ENCODE measurements at places on chromosomes 2 and 18.
A peak's percentile ranks its signal among the peaks of the same experiment; 100 is the strongest.

DNA sequence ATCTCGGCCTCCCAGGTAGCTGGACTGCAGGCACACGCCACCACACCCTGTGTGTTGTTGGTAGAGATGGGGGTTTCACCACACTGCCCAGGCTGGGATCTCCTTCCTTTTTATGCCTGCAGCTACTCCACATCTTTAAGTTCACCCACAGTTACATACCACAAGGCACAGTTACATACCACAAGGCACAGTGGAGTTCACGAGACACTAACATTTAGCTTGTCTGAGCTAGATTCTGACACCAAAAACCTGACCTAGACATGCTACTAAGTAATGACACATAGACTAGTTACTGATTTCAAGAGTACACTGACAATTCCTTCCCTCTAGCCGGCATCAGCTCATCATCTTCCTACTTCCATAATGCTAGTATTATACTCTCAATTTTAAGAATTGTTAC lies 4.3 kb downstream of the POLR2D start:
- no peak for DNase-seq

- peak; percentile 69 for DNase-seq
Measured at GRCh38 chr2:235026649-235027557, 75.1 kb downstream of the SH3BP4 start.

DNA sequence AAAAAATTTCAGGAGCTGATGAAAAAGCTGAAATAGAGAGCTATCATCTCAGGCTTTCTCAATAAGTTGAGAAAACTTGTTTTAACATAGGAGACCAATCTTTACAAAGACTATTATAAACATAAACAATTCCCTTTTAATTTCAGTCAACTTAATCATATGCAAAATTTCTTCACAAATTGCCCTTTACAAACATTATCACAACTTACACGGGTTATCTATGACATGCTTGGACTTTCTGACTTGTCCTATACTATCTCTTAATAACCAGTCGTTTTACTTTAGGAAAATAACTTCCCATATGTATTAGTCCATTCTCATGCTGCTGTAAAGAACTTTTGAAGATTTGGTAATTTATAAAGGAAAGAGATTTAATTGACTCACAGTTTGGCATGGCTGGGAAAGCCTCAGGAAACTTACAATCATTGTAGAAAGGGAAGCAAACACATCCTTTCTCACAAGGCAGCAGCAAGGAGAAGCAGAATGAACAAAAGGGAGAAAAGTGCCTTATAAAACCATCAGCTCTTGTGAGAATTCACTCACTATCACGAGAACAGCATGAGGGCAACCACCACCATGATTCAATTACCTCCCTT lies 1583.7 kb upstream of the CELF4 start:
- DNase-seq: no peak

GRCh38 chr2:162403884-162404283 lies 60.0 kb downstream of the GCA start:
- peak; percentile 49 for DNase-seq

DNA sequence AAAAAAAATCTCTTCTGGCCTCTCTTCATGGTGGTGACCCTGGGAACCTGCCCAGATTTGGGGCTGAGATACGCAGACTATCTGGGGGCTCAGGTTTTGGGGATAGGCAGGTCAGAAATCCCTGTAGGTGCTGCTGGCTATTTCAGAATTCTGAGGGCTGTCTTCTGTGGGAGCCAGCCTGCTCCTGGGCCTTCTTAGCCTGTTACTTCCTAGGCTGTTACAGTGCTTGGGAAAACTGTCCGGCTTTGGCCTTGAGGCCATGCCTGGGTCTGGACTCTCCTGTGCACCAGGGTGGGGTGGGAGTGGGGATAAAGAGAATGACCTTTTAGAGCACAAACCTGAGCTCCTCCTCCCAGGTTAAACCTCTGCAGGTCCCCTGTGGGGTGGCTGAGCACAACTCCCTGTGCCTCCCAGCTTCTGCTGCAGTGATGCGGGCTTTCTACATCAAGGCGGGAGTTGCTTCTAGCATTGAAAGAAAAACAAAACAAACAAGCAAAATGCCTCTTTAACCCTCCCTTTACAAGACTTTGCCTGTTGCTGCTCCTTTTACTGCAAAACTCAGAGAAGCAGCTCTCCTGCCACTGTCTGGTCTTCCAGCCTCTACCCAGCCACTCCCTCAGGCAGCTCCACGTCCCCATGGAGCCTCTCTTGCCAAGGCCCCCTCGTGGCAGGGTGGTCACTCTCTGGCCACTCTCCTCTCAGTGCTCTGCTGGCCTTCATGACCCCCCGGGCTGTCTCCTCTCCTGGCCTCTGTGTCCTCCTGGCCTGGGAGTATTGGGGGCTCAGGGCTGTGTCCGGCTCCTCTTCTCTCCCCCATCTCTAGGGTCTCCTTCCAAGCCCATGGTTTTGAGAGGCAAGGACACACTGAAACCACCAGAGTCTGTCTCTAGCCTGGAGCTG lies 293.0 kb upstream of the HS6ST1 start:
- no peak for DNase-seq

DNA sequence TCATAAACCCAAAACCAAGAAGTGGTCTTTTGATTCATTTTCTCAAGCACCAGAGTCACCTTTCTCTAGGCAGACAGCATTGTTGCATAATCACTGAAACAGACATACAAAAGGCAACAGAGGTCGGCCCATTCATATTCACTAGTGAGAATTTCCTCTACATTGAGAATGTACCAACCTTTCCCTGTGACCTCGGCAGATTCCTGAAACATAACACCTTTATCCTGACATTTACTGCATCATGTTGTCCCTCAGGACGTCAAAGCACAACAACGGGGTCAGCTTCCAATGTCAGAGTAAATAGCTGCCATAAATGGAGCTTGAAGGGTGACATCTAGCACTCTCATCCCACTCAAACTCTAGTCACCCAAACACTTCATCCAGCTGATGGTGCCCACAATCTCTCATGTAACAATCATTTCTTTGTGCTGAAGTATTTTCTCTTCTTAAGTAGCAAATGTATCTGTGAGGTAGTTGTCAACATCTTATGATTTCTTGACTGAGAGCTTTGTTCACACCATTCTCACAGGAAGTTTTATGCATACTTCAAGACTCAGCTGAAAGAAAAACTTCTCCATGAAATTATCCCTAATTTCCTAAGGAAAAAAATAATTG lies 802.6 kb upstream of the CHAC2 start:
- no peak for DNase-seq

DNA sequence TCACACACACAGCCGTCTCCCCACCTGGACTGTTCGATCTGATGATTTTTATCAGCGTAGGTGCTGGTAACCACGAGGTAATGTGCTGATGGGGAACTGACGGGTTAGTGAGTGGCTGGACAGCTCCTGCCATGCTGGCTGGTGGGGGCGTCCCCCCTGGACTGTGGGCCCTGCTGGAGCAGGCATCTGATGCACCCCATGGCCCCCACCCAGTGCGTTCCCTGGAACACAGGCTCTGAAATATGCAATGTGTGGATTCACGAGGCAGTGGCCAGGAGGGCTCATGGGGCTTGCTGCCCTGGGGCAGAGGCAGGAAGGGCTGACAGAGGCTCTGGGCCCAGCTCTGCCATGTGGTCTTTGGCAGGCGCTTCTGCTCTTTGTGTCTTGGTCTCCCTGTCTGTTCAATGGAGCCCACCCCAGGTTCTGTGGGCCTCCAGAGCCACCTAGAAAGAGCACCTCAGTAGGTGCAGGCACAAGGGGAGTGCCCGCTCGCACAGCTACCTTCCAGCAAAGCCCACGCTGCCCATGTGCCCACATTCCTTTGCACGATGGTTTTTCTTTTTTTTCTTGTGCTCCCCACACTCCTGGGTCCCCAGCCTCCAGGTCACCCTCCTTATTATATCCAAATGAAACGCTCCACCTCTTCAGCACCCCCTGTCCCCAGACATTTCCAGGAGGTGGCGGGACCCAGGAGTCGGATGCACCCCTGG lies 10.3 kb upstream of the PXDN start:
- no peak for DNase-seq

DNA sequence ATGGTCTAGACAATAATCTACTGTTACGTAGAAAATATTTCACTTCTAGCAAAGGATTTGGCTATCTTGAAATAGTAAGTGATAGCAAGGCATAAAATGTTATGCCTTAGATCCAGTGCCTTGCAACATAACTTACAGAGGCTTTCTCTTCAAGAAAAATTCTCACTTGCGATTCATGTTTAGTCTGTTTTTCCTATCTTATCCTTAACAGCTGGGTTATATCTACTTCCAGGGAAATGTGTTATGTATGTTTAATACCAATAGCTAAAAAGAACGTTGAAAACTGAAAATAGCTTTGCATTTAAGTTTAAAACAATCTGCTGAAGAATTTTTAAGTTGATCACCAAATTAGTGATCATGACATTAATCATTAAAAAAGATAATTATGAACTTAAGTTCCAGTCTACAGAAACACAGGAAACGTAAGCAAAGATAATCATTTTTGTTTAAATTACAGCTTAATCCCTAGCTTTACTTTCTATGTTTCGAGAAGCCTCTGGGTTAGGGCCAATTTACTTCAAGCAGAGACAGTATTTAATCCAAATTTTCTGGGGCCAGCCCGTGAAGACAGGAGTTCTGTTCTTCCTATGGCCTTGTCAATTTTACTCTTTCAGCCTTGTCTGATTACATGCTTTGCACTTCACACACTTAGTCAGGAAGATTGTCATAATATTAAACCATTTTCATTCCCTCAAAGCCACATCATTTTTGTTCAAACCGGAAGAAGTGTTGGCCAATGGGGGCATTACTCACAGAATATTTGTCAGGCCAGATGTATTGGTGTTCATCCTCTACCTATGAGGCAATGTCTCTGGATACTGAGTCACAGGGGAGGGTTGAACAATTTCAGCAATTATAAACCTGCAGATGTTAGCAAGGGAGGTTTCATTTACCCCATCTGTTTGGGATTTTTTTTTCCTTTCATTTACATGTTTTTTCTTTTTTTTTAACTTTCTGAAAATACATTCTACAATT lies 1132.9 kb upstream of the ZEB2 start:
- peak; percentile 87 for DNase-seq
